ENCODE measurements at places on chromosomes 4 and X. TPM values are rescaled to one million over a fixed set of nuclear protein-coding genes. Genes with fewer than 3 reads are reported as not detected.
A peak's percentile ranks its signal among the peaks of the same experiment; 100 is the strongest.

- DNase-seq: no peak
Observed at GRCh38 chr4:73244945-73245601, 13.5 kb downstream of the ANKRD17 start.

- no peak for DNase-seq
Observed at GRCh38 chr4:94621491-94622080, 136.2 kb upstream of the BMPR1B start.

- DNase-seq: no peak
Observed at GRCh38 chr4:65392488-65392887, 277.8 kb downstream of the EPHA5 start.

Gene DIPK2B
- total RNA-seq: 35.4 TPM

- no peak for DNase-seq
Observed at GRCh38 chrX:40018041-40018440, 79.7 kb downstream of the BCOR start.

- DNase-seq: no peak
Observed at GRCh38 chr4:108045687-108046024, 56.0 kb downstream of the HADH start.

DNA sequence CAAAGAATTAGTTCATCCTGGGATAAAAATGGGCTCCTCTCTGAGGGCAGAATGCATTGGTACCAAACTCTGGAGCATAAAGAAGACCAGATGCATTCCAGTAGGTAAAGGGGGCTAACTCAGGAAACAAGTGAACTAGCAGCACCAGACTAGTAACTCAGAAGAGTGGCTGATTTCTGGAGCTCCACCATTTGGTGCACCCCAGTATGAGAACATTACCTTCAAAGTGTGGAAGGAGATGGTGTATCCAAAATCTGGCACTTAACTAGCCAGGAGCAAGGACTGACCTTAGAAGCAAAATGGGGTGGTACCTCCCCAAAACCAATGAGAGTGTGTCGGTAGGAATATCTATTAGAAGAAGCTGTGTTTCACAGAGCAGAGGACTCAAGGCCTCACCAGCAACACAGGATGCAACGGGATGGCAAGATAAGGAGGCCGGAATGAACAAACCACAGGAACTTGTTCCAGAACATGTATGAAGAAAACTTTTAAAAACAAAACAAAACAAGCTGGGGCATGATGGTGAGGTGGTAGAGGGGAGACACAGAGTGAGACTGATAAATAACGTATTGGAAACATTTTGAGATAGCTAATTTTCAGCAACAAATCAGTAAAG lies 142.3 kb downstream of the INPP4B start:
- DNase-seq: no peak

Gene MAGEA12
- not detected for total RNA-seq

Gene PNMA5
- not detected for total RNA-seq

DNA sequence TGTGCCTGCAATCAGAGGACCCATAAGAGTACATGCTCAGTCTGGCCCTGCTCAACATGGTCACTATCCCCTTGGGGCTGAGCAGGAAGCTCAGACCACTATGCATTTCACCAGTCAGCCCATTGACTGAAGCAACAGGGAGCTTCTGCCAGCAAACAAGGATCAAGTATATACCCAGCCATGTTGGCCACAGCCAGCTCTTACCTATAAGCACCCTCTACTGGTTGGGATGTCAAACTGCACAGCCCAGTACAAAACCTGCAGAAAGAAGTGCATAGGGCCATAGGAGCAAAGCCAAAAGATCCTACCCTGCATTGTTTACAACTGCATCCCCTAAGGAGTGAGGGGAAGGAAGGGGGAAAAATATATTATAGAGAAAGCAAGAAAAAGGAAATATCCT lies 214.4 kb upstream of the CPEB2 start:
- DNase-seq: no peak

Gene PABPC4L
- total RNA-seq: 1.9 TPM

Gene GPC4
- total RNA-seq: 27.5 TPM

GRCh38 chrX:151279161-151279560 lies 102.8 kb downstream of the GPR50 start:
- no peak for DNase-seq

DNA sequence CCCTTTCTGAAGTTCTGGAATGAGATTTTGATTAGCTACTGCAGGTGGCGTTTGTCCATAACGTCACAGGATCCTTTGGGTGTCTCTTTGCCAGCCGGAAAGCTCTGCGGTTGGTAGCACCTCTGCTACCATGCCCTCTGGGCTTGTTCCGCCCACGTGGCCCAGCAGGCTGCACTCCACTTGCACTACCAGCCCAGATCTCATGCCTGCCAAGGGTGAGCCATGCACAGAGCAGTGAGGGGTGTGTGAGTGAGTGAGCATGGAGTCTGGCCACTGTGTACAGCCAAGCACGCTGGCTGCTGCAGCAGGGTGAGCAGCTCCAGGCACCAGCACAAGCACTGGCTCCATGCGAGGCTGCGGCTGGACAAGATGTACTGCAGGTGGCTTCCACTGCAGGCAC lies 6.6 kb upstream of the HNRNPD start:
- no peak for DNase-seq

Gene APLN
- 1.3 TPM for total RNA-seq

GRCh38 chrX:29555465-29556091 lies 659.8 kb upstream of the MAGEB2 start:
- no peak for DNase-seq

- DNase-seq: no peak
Observed at GRCh38 chr4:145494666-145495270, 13.1 kb downstream of the SMAD1 start.

Gene OPRPN
- not detected for total RNA-seq

DNA sequence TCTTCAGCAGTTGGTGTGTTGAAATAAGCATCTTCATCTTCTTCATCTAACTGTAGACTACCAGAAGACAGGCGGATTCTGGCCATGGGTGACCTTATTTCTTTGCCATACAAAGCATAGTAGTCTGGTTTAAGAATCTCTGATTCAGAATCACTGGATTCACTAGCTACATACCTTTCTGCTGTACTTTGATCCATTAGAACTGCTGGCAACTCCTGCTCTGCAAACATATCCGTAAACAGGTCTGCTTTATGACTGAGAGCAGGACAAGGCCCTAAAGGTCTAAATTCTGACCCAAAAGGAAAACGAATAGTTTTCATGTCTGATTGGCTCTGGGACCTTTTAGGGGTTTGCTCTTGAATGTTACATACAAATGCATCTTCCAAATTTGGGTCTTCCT lies 49.9 kb downstream of the FRMD7 start:
- no peak for DNase-seq

Gene RAB33A
- not detected for total RNA-seq

DNA sequence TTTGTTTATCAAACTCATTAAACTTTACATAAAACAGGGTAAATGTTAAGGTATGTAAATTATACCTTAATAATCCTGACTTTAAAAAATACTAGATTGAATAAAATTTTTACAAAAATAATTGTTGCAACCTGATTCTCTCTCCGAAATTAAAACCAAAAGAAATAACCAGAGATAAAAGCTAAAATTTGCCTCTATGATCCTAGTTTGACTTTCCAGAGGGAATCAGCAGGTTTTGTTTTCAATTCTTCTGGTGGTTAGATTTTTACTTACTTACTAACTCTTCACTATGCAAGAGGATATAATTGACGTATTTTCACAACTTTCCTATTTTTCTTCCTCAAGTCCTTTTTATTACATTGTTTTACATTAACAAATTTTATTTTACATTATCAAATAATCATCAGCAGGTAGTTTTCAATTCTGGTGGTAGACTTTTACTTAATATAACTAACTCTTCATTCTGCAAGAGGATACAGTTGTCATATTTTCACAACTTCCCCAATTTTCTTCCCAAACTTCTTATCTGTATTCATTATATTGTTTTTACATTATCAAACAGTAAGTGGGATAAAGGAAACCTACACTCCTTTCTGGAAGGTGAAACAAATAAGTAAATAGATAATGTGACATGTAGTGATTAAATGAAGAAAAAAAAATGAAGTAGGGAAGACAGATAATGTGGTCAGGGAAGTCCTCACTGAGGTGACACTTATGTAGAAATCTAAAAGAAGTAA lies 52.2 kb downstream of the TBCK start:
- DNase-seq: no peak

DNA sequence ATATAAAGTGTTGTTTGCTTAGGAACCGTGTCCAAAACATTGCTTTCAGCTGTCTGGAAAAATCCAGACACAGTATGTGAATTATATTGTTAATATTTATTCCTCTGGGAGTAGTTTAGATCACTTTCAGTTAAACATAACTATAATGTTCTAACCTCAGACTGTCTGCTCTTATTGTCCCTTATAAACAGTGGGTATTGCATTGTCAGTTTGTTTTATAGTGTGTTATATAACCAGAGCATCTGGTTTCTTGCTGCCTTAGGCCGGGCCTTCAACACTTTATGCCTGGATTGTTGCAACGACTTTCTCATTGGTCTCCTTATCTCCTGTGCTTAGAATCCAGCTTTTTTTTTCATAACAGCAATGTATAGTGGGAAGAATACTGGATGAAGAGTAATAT lies 26.4 kb downstream of the ATG4A start:
- no peak for DNase-seq

Gene ADH7
- not detected for total RNA-seq

DNA sequence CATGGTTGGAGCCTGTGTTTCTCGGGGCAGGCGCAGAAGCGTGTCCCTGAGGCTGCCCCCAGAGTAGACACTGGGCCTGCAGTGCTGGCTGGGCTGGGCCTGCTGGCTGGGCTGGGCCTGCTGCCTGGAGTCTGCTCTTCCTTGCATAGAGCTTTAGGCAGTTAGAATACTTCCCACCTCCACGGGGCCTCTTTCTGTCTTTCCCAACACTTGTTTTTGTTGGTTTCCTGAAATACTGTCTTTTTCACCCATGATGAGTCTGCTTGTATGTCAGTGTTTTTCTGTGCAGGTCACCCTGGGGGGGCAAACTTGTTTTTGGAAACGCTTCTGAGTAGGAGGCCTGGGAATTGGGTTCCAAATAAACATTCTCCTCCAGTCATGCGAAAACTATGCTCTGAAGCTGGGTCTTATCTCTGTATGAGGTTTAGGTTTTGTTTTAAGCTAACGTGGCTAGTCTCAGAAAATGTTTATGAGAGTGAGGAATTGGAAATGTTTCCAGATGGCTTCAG lies 32.2 kb downstream of the TRMT44 start:
- DNase-seq: no peak

Gene RBMXL3
- total RNA-seq: not detected

Gene HERC5
- total RNA-seq: 8.0 TPM

DNA sequence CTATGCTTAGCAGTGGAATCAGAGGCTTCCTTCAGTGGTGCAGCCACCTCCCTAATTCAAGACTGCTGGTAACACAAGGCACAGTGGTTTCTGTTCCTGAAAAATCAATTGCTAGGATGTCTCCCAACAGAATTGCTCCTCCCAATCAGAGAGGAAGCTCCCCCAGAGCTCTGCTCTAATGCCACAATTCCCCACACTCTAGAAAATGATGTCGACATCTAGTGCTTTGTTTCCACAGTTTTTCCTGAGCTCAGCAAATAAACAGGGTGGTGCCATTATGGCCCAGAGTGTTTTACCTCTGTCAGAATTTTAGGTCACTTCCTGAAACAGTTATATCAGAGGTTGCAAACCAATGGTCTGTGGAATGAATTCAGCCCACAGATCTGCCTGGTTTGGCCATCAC lies 24.7 kb downstream of the TAB3 start:
- DNase-seq: no peak

- DNase-seq: no peak
Observed at GRCh38 chr4:168384437-168385141, 66.0 kb upstream of the DDX60 start.

Gene SLC49A3
- 11.4 TPM for total RNA-seq

DNA sequence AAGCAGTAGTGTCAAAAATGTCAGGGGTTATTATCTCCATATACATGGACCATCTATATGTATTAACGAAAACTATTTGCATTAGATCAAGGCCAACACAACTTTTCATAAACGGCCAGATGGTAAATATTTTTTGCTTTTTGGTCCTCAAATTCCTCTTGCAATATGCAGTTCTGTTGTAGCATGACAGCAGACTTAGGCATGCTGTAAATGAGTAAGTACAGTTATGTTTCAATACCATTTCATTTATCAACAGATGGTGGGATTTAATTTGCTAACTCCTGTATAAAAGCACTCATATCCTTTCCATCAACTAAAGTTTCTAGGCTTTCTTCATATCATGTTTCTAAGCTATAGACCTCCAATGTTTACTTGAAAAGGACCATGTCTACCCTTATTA lies 208.1 kb downstream of the ANKRD50 start:
- no peak for DNase-seq

DNA sequence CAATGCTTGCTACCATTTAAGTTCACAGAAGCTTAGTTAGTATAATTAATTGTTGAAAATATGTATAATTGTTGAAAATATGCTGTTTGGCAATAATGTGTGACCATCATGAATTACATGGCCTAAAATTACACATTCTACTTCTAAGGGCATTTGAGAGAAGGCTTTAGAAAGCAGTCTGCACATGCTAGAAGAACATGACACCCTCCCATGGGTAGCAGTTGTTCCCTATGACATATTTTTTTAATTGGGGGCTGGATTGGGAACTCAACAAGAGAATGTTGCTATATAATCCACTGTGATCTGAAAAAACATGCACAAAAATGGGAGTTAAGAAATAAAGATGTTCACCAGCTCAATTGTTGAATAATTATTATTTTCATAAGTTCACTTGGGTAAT lies 331.4 kb downstream of the ARHGAP24 start:
- DNase-seq: no peak

GRCh38 chr4:3021627-3022026 lies 52.7 kb downstream of the HTT-AS start:
- DNase-seq: peak; percentile 22

Gene UBA1
- 165 TPM for total RNA-seq

DNA sequence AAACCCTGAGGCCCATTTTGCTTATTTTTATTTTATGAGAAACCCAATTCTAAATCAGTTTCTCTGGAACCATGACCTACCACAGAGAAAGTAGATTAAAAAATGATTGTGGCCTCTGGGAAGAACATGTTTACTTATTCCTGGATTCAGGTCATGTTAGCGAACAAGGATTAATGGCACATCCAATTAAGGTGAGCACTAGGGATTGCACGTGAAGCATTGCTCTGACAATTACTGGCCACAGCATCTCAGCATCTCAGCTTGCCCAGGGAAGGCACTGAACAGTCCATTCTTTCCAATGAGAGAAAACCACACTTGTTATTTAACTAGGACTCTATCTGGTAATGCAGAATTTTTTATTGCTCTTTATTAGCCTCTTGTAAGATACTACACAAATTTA lies 119.8 kb downstream of the ZNF330 start:
- DNase-seq: no peak

- no peak for DNase-seq
Observed at GRCh38 chr4:181548873-181549575, 694.2 kb upstream of the TENM3 start.
